Urothelium cell line (cell line): ENCODE measurements at places on chromosomes 11 and 22.

GRCh38 chr11:92475819-92476218 is 251.2 kb downstream of the FAT3 start:
- DNase-seq: no peak

GRCh38 chr22:43297270-43298061 is 45.7 kb downstream of the SCUBE1 start:
- DNase-seq: no peak

DNA sequence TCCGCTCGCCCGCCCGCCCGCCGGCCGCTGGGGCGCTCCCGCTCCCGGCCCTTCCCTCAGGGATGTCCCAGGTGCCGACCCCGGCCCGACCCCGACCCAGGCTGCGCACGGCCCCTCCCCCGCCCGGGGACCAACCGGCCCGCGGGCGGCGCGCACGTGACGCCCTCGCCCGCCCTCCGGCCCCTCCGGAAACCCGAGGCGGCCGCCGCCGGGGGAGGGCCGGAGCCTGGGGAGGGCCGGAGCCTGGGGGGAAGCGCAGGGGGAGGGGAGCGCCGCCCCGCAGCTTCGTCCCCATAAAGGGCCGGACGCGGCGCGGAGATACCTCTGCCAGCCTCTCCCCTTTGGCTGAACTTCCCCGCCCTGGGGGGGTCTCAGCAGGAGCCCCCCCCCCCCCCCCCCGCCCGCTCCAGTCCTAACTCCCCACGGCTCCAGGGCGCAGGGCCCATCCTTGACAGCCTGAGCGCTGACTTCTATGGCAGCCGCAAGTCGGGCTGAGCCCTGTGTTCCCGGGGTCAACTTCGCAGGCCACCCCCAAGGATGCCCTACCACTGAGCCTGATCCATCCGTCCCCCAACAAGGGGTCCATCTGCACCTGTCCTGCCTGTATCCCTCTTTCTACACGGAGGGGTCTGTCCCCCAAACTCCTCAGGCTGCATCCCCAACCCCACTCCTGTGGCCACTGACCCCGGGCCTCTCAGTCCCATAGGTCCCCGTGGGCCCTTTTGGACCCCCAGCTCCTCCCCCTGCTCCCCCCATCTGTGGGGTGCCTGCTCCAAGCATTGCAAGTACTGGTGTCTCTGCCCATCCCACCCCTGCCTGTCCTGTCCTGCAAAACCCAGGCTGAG is at the start of gene MAPK12:
MAPK12 (minus strand) TSS at position 69 of the 845 bp plus-strand sequence. CDS start 174 bp downstream, outside the sequence.
- peak; percentile 83 for DNase-seq

DNA sequence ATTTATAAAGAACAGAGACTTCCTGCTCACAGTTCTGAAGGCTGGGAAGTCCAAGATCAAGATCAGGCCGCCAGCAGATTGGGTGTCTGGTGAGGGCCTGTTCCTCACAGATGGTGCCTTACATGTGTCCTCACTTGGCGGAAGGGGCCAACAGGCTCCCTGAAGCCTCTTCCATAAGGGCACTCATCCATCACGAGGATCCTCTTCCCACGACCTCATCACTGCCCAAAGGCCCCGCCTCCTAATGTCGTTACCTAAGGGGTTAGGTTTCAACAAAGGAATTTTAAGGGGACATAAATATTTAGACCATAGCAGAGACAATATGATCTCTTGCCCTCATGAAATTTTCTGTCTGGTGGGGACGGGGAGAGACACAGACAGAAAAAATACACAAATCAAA is 18.6 kb downstream of the TP53AIP1 start:
- DNase-seq: no peak

GRCh38 chr11:13486926-13487660 is 8.7 kb downstream of the PTH start:
- peak; percentile 55 for DNase-seq

DNA sequence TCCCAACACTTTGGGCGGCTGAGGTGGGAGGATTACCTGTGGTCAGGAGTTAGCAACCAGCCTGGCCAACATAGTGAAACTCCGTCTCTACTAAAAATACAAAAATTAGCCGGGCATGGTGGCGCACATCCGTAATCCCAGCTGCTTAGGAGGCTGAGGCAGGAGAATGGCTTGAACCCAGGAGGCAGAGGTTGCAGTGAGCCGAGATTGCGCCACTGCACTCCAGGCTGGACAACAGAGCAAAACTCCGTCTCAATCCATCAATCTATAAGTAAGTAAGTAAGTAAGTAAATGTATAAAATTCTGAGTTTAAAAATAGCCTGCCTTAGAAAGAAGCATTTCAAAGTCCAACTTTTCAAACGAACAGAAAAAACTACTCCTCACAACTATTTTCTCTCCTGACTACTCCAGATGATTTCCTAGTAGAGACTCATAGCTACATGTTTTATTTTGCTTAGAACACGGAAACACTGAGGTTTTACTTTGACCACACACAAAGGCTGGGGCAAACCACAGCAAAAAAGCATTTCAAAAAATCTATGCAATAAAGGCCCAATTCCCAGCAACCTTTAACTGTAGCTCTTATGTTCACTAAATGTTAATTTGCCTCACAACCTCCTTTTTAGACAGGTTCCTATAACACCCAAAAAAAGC is 16.3 kb downstream of the SPTY2D1 start:
- no peak for DNase-seq

DNA sequence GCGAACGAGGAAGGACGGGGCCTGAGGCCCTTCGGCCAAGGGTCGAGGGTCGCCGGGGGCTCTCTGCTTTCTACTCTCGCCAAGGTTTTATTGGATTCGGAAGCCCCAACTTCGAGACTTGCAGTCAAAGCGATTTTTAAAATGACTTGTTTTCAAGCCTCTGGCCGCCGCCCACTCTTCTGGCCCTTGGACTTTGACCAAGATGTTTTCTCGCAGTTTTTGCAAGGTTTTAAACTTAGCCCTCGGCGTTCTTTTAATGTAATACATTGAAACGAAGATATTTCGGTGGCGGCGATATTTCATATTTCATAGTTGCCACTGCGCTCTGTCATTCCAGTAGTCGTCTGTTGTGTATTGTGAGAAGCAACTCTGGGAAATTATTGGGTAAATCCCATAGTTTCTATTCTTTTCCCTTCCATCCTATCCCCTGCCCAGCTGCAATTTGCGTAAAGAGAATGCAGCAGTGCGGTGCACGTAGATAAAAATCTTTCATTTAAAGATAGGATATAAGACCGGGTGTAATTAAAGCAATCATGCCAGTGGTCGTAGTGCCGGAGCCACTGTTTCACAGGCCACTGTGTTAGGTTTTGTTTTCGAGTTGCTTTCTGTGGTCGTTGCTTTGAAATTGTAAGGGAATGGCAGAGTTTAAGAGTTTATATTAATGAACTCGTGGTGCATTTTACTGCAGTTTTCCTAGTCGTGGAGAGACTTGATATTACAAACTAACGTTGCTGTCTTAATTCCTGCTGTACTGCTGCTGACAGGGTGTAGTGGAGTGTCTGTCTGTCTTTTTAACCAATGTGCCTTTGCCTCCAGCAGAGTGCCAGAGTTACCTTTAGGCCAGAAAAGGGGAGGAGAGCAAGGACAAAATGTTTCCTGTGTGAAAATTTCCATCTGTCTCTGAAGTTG is 702 bp downstream of the BIRC2 start:
- DNase-seq: no peak

DNA sequence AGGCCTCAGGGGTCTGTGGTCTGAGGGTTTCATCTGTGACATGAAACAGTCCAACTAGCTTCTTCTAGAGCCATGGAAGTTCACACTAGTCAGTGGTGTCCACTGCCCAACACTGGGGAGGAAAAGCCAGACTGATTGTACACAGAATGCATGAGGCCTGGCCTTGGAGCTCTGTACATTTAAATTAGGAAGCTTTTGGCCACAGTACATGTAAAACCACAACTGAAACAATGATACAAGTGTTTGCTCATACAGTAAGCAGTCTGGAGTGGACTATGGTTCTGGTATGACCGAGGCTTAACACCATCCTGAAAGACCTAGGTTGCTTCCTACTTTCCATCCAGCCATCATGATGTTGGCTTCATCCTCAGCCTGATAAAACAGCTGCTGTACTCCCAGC is 73.8 kb upstream of the SESN3 start:
- DNase-seq: no peak

GRCh38 chr11:67366546-67366945 is 6.9 kb downstream of the CLCF1 start:
- DNase-seq: no peak

- no peak for DNase-seq
Observed at GRCh38 chr11:33891714-33892327, at the start of gene LMO2. LMO2 (minus strand) TSS chr11:33892076; CDS start chr11:33869716, 22,360 bp downstream.

- DNase-seq: peak; percentile 29
Observed at GRCh38 chr11:44862558-44863101, 88.1 kb downstream of the TP53I11 start.

- no peak for DNase-seq
Observed at GRCh38 chr22:20291249-20291586, 23.1 kb upstream of the RTN4R start.

DNA sequence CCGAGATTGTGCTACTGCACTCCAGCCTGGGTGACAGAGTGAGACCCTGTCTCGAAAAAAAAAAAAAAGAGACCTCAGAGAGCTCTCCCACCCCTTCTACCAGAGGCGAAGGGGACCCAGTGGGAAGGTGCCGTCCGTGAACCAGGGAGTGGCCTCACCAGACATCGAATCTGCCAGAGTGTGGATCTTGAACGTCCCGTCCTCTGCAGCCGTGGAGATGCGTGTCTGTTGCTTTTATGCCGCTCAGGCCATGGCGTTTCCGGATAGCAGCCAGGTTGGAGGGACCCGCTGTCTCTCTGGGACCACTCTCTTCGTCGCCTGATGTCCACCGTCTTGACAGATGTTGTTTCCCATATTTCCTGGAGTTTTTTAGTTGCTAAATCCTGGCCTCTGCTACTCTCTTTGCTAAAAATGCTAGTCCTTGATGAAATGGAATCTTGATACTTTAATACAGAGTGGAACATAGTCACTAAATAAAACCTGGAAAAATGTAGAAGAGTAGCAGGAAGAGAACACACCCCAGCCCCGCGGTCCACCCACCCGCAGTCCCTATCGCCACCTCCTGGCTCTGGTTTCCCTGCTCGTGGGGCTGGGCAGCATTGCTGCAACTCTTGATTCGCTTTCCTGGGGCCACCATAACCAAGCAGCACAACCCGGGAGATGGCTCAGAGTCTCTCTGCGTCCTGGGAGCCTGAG is 12.0 kb upstream of the MUC6 start:
- DNase-seq: no peak

DNA sequence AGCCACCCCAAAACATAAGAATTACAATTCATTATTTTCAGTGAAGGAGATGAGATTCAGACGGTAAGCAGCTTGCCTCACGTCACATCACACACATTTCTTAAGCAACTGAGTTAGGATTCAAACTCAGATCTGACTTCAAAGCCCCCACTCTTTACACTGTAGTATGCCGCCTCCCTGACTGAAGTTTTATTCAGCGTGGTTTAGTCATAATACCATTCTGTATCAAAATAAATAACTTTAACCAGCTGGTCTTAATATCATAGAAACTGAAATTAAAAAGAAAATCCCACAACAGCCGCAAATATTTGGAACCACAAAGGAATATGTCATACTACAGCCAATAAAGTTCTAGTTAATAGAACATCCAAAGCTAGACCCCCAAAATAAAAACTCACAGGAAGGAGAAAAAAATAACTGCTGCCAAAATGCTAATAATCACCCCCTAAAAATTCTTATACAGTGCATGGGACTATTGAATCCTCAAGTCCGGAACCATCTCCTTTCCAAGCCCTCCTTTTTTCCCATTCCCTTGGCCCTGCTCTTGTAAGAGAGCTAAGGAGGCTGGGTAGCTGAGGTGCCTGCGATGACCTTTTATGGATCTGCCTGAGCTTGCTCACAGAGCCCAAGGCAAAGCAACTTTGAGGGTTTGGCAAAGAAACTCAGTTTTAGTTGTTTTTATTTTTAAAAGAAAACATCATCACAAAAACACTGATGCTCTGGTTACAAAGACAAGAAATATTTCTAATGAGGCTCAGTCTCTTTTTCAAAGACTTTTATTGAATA is 334.5 kb downstream of the TTC28 start:
- no peak for DNase-seq

GRCh38 chr11:97361812-97362378 is 972.1 kb downstream of the JRKL start:
- peak; percentile 17 for DNase-seq

DNA sequence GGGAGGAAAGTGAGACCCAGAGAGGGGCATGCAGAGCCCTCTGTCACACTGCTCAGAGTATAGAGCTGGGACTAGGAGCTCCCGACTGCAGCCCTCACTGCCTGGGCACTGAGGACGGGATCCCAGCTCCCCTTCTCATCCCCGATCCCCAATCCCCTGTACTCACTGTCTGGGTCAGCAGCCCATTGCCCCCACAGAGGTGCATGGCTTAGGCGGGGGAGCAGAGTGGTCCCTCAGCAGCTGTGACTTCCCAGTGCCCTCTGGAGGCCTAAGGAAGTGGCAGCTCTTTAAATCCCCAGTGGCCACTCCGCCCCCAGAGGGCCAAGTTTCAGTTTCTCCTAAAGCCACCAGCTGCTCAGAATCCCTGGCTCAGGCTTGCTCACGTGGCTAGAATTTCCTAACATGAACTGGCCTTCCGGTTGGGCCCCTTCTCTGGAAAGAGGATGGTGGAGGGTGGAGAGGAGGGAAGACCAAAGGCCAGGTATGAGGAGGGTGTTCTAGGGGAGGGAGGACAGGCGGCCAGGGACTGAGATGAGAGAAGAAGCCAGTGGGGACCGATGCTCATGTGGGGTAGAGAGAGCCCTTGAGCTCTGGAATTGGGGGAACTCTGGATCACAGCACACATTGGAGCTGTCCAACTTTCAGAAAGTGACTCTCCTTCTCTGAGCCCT is at the start of gene BATF2:
BATF2 (minus strand) TSS at position 262 of the 671 bp plus-strand sequence; CDS start at position 205, 57 bp downstream.
- peak; percentile 72 for DNase-seq

GRCh38 chr11:1466784-1467183 is 19.8 kb downstream of the MOB2 start:
- DNase-seq: no peak

DNA sequence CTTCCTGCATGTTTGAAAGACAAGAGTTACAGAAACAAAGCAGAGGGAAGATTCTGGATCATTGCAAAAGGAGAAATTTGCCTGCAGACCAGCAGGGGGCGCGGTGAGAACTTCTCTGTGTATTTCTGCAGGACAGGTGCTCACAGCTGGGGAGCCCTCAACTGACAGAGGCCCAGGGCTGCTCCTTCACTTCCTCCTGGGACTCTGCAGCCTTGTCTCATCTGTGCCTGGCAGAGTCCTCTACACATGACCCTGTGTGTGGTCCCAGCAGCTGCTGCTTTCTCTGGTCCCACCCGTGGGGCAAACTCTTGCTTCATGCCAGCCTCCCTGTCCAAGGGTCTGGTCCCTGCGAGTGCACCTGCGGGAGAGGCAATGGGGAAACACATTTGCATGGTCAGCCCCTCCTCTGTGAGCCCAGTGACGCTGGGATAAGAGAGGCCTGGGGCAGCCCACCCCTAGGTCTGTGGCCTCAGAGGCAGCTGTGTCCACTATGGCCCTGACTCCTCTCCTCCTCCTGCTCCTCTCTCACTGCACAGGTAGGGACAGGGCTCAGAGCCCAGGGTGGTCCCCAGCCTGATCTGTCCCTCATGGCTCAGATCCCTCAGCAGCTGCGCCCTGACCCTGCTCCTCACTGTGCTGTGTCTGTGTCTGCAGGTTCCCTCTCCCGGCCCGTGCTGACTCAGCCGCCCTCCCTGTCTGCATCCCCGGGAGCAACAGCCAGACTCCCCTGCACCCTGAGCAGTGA is 43.2 kb upstream of the VPREB1 start:
- no peak for DNase-seq
